ENCODE measurements at places on chromosomes 2 and 18. TPM values are rescaled to one million over a fixed set of nuclear protein-coding genes. Genes with fewer than 3 reads are reported as not detected.

DNA sequence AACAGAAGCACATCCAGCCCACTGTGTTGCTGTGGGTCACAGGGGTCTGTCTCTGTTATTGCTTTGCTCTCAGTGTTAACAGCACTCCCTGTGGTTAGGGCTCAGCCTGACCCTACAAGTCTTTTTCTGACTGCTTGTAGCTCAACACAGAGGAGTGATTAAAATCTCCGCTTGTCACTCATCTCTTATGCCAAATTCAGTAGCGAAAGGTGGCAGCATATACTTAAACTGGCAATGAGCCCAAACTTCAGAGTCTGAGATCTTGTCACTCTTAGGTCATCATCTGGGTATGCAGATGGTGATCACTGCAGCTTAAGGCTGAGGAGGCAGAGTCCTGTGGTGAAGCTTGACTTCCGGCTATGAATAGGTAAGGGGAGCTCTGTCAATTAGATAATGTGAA lies 63.3 kb upstream of the CSRNP3 start:
- peak; percentile 10 for DNase-seq

SETBP1 gene
- 3.4 TPM for total RNA-seq

- DNase-seq = no peak
Measured at GRCh38 chr2:226123300-226123699, 676.3 kb downstream of the IRS1 start.

ANKRD30BL gene
- 0.14 TPM for total RNA-seq

- peak; percentile 97 for DNase-seq
Measured at GRCh38 chr2:113791697-113792590, 35.5 kb upstream of the SLC35F5 start.

DNA sequence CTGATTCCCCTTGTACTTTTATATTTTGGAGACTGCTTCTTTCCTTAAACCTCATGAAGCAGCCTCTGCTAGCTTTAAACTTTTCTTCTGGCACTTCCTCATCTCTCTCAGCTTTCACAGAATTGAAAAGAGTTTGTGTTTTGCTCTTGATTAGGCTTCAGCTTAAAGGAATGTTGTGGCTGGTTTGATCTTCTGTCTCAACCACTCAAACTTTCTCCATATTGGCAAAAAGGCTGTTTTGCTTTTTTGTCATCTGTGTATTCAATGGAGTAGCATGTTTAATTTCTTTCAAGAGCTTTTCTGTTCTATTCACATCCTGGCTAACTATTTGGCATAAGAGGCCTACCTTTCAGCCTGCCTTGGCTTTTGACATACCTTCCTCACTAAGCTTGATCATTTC lies 36.3 kb upstream of the MSTN start:
- DNase-seq = no peak

RESP18 gene
- total RNA-seq = not detected

GCG gene
- not detected for total RNA-seq

DNA sequence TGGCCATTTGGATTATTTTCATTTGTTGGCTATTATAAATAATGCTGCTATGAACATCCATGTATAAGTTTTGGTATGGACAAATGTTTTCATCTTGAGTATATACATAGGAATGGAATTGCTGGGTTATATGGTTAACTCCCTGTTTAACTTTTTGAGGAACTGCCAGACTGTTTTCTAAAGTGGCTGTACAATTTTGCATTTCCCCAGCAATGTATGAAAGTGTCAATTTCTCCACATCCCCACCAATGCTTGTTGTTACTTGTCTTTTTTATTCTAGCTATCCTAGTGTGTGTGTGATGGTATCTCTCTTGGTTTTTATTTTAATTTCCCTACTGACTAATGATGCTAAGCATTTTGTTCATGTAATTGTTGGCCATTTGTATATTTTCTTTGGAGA lies 90.6 kb upstream of the CYP26B1 start:
- no peak for DNase-seq

- no peak for DNase-seq
Measured at GRCh38 chr2:200466425-200467418, 43.1 kb downstream of the KCTD18 start.

- DNase-seq = no peak
Measured at GRCh38 chr2:121898483-121898882, 143.0 kb downstream of the TSN start.

DNA sequence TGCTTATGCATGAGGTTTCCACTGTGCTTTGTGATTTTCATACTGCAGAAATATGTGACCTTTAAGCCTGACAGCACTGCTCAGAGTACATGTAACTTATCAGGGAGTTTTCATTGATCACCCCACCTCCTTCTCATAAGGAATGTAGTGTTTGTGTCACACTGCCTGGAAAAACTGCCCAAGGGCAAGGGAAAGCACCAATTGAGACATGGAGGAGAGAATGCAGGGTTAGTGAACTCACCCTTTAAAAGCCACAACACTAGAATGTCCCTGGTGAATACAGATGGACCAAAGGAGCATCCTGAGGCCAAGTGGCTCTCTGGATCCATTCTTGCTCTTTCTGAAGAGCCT lies 147.2 kb upstream of the SPATS2L start:
- DNase-seq = no peak

THUMPD2 gene
- total RNA-seq = 11.5 TPM

- DNase-seq = no peak
Measured at GRCh38 chr2:182666674-182667314, 49.3 kb upstream of the DNAJC10 start.

RRM2 gene
- total RNA-seq = 9.6 TPM

IL1RL1 gene
- total RNA-seq = 5.1 TPM

DNA sequence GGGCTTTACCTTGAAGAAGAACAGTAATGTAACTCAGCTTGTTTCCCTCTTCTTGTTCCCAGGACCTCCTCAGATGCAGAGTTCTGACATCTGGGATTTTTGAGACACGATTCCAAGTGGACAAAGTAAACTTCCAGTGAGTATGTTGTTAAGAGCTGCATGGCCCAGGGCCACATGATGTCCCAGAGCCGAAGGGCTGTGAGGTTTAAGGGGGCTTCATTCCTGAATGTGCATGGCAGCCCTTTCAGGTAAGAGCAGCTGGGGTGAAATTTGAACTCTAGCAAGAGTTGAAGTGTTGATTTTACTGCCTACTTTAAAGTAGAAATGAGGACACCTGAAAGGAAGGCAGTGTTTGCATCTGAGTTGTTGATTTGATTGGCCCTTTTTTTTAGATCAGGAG lies 13.3 kb downstream of the CHMP1B start:
- DNase-seq = no peak

ABCG8 gene
- total RNA-seq = not detected

DNA sequence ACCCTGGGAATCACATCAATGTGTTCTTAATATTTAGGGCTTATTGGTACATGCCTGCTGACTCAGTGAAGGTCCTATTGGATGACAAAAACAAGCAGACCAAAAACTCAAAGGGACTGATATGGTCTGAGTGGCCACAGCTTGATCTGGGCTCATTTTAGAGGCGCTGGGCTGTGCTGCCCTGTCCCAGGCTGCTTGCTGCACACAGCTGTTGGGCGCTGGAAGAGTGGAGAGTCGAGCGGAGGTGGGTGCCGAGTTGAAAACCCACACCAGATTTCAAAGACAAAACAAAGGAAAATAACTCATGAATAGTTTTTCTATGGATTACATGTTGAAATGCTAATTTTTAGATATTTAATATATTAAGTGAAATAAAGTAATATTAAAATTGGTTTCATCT lies 68.5 kb downstream of the LONRF2 start:
- DNase-seq = no peak

DNA sequence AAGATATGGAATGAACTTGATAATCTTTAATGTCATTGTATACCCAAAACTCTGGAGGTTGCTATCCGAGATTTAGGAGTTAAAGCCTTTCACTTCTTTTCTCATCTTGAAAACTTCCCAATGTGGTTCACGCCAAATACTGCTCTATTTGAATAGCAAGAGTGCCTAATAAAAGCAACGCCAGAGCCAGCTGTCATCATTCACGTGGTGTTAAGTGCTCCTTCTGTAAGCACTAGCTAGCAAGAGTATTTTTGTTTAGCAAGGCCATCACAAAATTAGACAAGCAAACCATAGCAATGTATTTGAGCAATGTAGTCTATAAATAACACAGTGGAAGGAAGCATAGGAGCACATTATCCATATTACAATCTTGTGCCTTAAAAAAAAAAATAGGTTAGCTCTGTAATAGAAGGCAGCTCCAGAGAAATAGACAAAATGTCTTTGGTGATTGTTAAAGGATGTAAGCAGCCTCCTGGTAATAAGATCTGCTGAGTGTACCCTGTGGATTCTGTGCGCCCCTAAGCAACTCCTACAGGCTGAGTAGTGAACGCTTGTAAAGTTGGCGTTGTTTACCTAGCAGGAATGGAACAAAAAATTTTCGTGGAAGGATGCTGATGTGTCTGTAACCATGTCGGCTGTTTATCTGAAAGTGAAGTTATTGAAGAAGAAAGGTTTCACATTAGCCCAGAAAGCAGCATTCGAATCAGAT lies 518.0 kb downstream of the CNTNAP5 start:
- no peak for DNase-seq

SERPINE2 gene
- 84.9 TPM for total RNA-seq

- DNase-seq = no peak
Measured at GRCh38 chr18:63236921-63237846, 82.4 kb downstream of the BCL2 start.

DNA sequence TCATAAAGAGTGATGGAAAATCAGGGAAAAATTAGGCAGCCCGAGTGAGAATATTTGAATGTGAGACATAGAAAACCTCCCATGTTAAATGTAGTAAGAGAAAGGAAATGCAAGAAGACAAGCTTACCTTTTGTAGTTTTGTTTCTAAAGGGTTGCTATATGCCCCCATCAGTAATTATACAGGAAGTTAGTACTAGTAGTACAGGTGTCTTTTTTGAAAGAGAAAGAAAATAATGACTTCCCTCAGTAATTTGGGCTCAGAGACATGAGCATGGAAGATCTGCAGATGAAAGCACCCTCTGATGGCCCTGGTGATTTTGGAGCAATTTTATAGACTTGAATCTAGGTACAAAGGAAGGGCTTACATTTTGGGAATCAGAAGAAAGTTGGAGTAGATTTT lies 80.8 kb downstream of the RHBDD1 start:
- no peak for DNase-seq

KIF5C gene
- total RNA-seq = 7.0 TPM

- no peak for DNase-seq
Measured at GRCh38 chr18:24494586-24494985, 34.1 kb downstream of the HRH4 start.

- no peak for DNase-seq
Measured at GRCh38 chr2:100936070-100936741, 65.9 kb upstream of the RPL31 start.

GRCh38 chr2:171160956-171161740 lies 455 bp upstream of the TLK1 start:
- peak; percentile 26 for DNase-seq

DNA sequence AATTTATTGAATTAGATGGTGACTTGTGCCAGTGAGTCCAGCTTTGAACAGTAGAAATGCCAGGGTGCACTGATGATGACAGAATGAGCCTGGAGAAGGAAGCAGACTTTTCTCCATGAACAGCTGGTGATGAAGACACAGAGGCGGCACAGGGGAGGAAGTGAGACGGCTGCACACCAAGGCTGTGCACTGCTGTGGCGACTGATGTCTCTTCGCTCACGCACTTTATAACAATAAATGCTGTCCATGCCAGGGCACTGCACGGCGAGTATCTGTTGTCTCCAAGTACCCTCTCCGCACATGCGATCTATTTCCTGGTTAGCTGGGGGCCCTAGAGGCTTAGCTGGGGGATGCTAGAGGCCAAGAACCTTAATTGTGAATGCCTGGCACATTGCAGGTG lies 175.2 kb downstream of the TMEM200C start:
- no peak for DNase-seq

ADCYAP1 gene
- not detected for total RNA-seq

DNA sequence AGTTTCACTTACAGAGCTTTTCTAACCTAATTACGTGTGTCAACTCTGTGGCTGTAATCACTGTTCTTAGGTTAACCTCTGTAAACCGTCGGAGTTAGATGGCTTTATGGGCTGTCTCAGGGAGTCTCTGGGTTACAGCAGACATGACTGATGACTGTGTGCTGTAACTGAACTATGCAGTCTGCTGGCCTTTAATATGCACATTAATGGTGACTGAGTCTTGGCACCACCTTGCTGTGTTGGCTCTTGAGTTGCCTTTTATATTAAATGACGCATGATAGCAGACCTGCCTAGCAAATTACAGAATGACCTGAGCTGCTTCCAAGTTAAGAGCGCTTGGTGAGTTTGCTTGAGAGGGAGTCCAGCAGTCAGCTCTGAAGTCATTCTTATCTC lies 90.1 kb downstream of the ACKR3 start:
- DNase-seq = peak; percentile 35

DNA sequence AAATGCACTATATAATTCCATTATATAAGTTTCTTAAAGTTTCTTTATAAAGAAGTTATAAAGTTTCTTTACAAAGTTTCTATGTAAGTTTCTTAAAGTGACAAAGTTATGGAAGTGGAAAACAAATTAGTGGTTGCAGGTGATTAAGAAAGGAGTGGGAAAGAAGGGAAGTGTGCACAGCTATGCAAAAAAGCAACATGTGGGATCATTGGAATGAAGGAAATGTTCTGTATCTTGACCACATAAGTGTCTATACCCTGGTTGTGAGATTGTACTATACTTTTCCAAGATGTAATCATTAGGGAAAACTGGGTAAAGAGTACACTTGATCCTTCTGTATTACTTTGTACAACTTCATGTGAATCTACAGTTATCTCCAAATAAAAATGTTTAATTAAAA lies 1541.1 kb downstream of the LRP1B start:
- DNase-seq = no peak

DNA sequence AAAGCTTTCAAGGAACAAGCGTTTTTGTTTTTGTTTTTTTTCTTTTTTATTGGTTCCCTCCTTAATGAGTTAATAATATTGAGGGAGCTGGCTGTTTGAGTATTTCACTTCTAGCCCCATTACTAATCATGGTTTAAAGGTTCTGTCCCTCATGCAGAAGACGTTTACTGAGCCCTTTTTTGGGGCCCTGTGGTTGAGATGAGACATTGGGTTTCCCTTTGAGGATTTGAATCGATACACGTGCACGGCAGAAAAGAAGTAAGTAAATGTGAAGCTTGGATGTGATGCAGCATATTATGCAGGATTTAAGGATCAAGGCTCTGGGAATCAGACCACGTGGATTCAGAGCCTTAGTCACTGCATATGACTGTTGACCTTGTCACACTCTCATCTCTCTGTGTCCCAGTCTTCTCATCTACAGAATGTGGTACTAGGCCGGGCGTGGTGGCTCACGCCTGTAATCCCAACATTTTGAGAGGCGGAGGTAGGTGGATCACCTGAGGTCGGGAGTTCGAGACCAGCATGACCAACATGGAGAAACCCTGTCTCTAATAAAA lies 1.0 kb upstream of the CHST10 start:
- DNase-seq = no peak
